ENCODE measurements at places on chromosomes 16 and 17. TPM values are rescaled to one million over a fixed set of nuclear protein-coding genes. Genes with fewer than 3 reads are reported as not detected.

DNA sequence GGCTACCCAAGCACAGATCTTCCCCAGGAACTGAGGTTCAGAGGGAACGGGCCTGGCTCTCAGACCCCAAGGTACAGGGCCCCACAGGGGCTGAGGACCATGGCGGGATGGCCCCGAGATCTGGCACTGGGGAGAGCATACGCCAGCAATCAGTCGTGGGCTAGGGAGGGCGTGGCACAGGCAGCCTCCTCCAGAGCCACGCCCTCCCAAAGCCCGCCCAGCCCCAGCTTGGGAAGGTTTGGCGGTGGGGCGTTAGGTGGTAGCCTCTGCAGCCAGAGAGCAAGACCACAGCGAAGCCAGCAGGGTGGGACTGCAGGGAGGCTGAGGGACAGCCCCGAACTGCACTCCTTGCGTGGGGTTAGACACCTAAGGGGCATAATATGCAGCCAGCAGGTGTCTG lies 11.6 kb downstream of the WNT9B start:
- DNase-seq = no peak

GRCh38 chr17:56679777-56680422 lies 86.4 kb downstream of the NOG start:
- no peak for DNase-seq

GRCh38 chr17:57911834-57912673 lies 43.2 kb downstream of the CUEDC1 start:
- DNase-seq = peak; percentile 96

- no peak for DNase-seq
These were observed 110.8 kb downstream of the CDYL2 start for GRCh38 chr16:80693553-80693952.

Gene YPEL2
- total RNA-seq = 14.5 TPM

Gene TBC1D3I
- total RNA-seq = 0.18 TPM

Gene IL17C
- total RNA-seq = not detected

Gene TTYH2
- total RNA-seq = 30.4 TPM

DNA sequence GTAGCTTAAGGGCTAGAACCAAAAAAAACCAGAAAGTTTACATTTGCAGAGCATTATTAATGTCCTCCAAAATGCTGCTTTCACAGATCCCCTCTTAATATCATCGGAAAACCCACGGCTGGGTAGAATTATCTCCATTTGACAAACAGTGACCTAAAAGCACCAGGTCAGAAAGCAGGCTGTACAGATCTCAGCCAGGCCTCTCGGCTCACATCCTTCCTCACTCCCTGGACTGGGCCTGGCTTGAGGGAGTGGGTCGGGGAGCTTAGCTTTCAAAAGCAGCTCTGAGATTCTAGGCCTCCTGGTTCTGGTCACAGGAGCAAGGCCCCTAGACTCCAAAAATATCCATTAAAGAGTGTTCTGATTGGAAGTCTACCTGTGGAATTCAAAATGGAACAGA lies 9.1 kb upstream of the SLC12A3 start:
- DNase-seq = no peak

DNA sequence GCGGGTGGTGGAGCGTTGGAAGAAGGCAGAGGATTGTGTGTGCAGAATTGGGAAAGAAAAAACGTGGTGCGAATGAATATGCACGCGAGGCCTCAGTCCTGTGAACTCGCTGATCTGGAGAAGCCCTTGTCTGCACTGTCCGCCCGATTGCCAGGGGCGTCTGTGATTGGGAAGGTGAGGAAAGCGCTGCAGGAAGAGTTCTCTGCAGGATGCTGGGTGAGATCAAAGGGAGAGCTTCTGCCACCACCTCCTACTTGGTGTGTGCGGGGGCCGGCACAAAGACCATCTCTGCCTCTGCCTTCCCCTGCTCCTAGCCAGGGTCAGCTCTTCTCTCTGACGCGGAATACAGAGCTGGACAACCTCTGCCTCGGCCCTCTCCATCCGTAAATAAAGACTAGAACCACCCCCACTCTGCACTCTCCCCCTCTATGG lies 841 bp upstream of the RAB5C start:
- DNase-seq = no peak

Gene TAC4
- total RNA-seq = 1.1 TPM

- no peak for DNase-seq
These were observed 18.4 kb downstream of the KIFC3 start for GRCh38 chr16:57783883-57784282.

GRCh38 chr17:222172-222571 lies 40.7 kb upstream of the DOC2B start:
- DNase-seq = peak; percentile 80

DNA sequence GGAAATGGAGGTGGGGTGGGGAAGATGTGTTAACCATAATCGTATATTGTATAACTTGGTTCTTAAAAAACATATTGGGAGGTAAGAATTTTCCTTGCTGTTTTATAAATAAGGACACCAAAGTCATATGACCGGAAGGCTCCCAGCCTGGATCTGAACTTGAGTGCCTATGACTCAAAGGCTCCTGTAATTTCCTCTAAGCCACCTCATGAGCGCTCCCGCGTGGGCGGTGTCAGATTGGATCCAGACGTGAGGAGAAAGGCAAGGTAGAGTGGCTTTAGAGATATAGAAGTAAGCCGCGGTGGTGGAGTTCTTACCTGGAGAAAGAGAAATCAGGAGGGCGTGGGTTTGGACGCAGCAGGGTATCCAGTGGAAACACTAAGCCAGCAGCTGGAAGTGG lies 196.2 kb upstream of the NLRP1 start:
- DNase-seq = no peak

- DNase-seq = peak; percentile 85
These were observed 30.4 kb downstream of the MBTPS1 start for GRCh38 chr16:84086341-84086740.

- DNase-seq = no peak
These were observed 43.5 kb downstream of the GINS3 start for GRCh38 chr16:58435779-58436178.

Gene MT1H
- total RNA-seq = not detected

GRCh38 chr16:67862623-67863583 lies 9.9 kb upstream of the EDC4 start:
- peak; percentile 90 for DNase-seq

- DNase-seq = no peak
These were observed 542 bp downstream of the ZNF764 start for GRCh38 chr16:30557707-30557956.

GRCh38 chr16:14606102-14606501 lies 24.0 kb downstream of the PARN start:
- DNase-seq = no peak

GRCh38 chr16:84585886-84586285 lies 32.0 kb downstream of the COTL1 start:
- peak; percentile 62 for DNase-seq

GRCh38 chr16:19760356-19761060 lies 42.4 kb downstream of the IQCK start:
- no peak for DNase-seq

Gene KIF18B
- total RNA-seq = 1.1 TPM

- peak; percentile 46 for DNase-seq
These were observed 11.5 kb downstream of the EPOP start for GRCh38 chr17:38663125-38663751.

DNA sequence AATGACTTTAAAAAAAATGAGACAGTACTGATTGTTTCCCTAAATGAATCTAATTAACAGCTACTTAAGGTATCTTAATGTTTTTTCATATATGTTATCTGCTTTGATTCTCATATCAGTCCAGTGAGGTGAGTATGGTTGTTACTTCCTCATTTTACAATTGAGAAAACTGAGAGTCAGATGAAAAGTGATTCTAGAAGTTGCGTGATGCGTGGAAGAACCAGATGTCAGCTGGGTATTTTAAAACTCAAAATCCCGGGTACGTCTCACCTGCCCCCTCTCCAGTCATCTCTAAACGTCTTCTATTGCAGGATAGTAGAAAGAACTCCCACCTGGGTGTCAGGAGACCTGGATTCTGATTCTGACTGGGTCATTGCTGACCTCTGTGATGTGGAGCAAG lies 89.2 kb downstream of the MAP2K6 start:
- no peak for DNase-seq

GRCh38 chr16:26988186-26988585 lies 78.5 kb upstream of the C16orf82 start:
- DNase-seq = no peak

Gene MPG
- 39.3 TPM for total RNA-seq

GRCh38 chr17:82008941-82009405 lies 13.7 kb downstream of the CENPX start:
- no peak for DNase-seq

DNA sequence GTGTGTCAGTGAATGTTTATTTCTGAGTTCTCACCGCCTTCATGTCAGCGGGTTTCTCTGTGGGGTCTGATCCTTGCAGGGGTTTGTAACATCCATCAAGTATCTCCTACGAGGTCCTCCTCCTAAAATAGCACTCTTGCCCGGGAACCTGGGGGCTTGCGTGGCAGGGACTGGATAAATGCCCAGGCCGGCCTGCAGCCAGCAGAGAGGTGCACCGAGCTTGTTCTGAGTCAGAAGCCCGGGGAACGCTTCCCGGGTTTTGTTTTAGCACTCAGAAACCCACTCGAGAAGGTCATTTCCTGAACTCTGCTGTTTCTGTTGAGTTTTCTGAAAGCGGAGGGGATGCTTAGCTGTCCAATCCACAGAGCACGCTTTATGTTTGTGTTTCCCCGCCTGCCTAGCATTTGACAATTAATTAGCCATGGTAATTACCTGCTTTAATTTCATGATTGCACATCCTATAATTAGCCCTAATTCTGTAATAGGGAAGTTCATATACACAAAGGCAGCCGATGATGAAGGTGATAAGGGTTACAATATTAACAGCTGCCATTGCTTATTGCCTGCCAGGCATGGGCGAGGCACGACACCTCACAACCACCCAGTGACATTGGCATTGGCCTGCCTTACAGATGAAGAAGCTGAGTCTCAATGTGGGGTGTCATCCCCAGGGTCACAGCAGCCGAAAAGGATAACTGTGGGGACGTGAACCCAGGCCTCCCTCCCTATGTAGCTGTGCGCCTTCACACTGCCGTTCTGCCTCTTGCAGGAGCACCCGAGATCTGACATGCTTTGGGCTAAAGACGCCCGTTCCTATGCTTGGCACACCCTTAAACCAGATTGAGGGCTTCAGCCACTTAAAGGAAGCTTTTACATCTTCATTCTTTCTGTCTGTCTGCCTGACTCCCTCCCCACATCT lies 333.1 kb downstream of the CPPED1 start:
- DNase-seq = peak; percentile 84

Gene TEX19
- not detected for total RNA-seq

GRCh38 chr16:70476272-70477020 lies 22.1 kb downstream of the FCSK start:
- DNase-seq = no peak

DNA sequence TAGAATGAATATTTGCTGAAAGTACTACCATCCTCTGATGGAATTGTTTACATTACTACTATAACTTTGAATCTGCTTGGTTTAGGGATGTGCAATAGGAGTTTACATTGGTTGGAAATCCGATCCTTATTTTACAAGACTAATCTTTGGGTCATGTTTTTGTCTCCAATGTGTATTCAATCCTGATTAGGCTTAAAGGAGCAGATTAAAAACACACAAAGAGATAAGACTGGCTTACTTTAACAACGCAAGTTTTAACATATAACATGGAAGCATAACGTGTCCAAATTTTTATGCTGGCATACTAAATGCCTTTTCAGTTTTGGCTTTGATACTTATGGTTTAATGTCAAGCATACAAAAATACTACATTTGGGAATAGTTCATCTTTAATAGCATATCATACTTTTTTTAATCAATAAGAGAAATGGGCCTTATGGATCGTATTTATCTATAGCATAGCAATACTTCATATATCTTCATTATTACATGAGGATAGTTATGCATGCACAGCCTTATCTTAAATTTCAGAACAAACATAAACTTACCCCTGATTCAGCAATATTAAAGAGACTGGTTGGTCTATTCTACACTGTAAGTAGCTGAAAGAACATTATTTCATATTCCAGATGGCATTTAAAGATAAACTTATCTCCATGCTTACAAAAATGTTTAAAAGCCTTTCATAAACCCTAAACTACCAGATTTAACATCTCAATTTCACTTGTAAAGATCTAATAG lies 69.9 kb upstream of the NACA2 start:
- no peak for DNase-seq

GRCh38 chr16:85015481-85016187 lies 4.3 kb upstream of the ZDHHC7 start:
- no peak for DNase-seq

DNA sequence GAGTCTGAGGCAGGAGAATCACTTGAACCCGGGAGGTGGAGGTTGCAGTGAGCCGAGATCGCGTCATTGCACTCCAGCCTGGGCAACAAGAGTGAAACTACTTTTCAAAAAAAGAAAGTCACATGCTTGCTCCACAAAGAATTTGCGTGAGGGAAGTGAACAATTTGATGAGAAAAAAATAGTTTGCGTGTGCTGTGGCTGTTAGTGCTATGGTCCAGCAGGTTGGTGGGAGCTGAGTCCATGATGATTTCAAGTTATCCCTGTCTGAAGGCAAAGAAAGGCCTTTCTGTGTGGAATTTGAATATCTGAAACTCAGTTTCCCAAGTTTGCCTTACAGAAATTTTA lies 21.0 kb downstream of the PRCD start:
- no peak for DNase-seq

DNA sequence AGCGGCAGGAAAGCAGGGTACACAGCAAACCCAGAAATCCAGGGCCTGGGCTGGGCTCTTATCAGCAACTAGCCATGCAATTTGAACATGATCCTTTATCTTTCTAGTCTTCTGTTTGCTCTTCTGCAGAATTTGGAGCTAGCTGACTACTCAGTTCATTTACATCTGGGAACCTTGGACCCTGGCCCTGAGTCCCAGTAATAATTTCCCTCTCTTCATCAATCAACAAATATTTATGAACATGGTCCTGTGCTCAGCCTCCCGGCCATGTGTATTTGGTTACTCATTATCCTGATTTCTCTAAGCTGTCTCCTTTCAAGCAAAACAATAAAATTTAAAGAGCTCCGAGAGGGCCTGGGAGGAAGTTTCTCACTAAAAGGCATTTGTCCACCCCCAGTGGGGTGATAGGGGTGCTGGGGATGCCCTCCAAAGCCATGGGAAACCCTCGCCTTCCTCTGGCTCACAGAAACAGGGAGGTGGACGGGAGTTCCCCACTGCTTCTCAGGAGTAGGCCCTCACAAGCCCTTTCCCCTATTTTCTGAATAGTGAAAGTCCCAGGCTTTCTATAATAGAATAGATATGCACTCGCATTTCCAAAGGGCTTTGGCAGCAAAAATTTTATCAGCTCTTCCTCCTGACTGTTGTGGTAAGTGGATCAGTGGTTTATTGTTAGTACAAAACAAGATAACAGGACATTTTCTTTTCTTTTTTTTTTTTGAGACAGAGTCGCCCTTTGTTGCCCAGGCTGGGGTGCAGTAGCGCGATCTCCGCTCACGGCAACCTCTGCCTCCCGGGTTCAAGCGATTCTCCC lies 6.9 kb upstream of the WDR59 start:
- DNase-seq = no peak

Measured in right cardiac atrium (tissue), 5 donors.